ENCODE measurements at places on chromosomes 13 and 19. TPM values are rescaled to one million over a fixed set of nuclear protein-coding genes. Genes with fewer than 3 reads are reported as not detected.

IRGC gene
- not detected for total RNA-seq

TNFRSF19 gene
- not detected for total RNA-seq

MBD3L2 gene
- total RNA-seq, result not detected

ONECUT3 gene
- total RNA-seq, result not detected

CGB8 gene
- not detected for total RNA-seq

A1BG gene
- total RNA-seq, result 7.7 TPM

GRCh38 chr13:75762076-75762937 is 126.2 kb downstream of the LMO7 start:
- H3K4me1 ChIP-seq, result peaks cover 44% of the 10 kb centered on the region
- no peaks in the 10 kb centered on the region for H3K27me3 ChIP-seq
- H3K36me3 ChIP-seq, result peaks cover 15% of the 10 kb centered on the region
- peak overlapping the region; percentile 81 for H3K4me3 ChIP-seq
- H3K27ac ChIP-seq, result peak overlapping the region; percentile 87

GRCh38 chr19:53771144-53771543 is 53.0 kb downstream of the NLRP12 start:
- H3K4me3 ChIP-seq, result no peak overlapping the region
- no peaks in the 10 kb centered on the region for H3K36me3 ChIP-seq
- H3K4me1 ChIP-seq, result no peaks in the 10 kb centered on the region
- no peak for DNase-seq
- H3K27me3 ChIP-seq, result no peaks in the 10 kb centered on the region

DNA sequence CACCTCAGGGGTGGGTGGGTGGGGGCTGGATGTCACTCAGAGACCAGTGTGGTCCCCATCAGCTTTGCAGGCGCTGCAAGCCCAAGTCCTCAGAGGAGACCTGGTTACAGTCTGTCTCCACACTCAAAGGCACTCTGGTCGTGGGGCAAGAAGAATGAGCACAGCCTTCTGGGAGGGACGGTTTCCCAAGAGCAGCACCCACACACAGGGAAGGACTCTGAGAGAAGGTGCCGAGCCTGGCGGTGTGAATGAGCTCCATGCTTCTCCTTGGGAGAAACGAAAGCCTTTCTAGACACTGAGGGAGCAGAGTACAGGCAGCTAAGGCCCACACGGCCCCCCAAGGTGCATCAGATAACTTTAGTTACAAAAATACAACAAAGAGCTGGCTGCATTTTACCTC is 473.6 kb downstream of the FOXO1 start:
- peaks cover 45% of the 10 kb centered on the region for H3K4me1 ChIP-seq
- no peak for DNase-seq
- no peak overlapping the region for H3K4me3 ChIP-seq
- H3K36me3 ChIP-seq, result no peaks in the 10 kb centered on the region
- H3K27me3 ChIP-seq, result no peaks in the 10 kb centered on the region

- H3K27ac ChIP-seq, result no peak overlapping the region
- H3K27me3 ChIP-seq, result peaks cover 17% of the 10 kb centered on the region
- no peak for DNase-seq
- no peaks in the 10 kb centered on the region for H3K36me3 ChIP-seq
- H3K4me1 ChIP-seq, result peaks cover 7% of the 10 kb centered on the region
- H3K4me3 ChIP-seq, result no peak overlapping the region
Observed at GRCh38 chr19:32573492-32573794, 7.5 kb upstream of the PDCD5 start.

DNA sequence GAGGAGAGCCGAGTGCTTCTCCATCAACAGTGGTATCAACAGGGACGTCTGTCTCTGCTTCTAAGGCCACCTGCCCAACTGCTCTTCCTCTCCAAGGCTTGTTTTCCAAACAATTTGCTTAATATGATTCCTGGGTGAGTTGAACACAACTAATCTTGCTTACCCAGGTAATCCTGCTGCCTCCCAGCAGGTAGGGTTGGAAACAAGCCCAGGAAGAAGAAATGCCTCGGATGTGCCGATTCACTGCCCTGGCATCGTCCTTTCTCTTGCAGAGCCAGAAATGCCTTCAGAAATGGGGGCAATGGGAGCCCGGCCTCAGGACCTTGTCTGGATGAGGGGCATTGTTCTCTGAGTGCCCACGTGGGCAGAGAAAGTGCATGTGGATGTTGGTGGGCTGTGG is 51.9 kb upstream of the C1QTNF9B start:
- H3K36me3 ChIP-seq, result no peaks in the 10 kb centered on the region
- H3K27ac ChIP-seq, result no peak overlapping the region
- no peak overlapping the region for H3K4me3 ChIP-seq
- peaks cover 16% of the 10 kb centered on the region for H3K27me3 ChIP-seq
- DNase-seq, result no peak

GRCh38 chr13:25200783-25201182 is 28.7 kb upstream of the AMER2 start:
- H3K27ac ChIP-seq, result no peak overlapping the region
- H3K4me3 ChIP-seq, result no peak overlapping the region
- H3K4me1 ChIP-seq, result no peaks in the 10 kb centered on the region
- DNase-seq, result no peak

DNA sequence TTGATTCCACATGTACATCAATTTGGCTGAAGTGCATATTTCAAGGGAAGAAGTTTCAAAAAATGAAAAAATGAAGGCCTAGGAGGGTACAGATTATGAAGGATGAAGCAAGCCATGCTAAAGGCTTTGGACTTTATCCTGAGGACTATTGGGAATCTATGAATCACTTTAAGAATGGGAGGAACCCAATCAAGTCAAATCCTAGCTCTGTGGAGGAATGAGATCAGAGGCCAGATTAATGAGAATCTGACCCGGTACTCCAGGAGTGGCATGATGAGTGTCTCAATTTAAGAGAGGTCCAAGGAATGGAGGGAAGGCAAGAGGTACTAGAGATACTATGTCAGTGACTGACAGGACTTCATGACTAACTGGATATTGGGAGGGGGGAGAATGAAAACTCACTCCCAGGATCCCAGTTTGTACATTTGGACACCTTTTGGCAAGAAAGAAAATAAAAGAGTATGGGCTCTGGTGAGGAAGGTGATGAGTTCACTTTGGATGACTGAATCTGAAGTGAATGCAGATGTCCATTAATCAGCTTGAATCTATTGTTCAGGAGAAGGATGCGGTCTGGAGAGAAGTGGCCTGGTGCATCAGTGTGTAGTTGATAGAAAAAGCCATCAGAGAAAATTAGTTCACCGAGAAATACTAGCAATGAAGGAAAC is 349.0 kb downstream of the EFNB2 start:
- DNase-seq, result no peak
- H3K4me1 ChIP-seq, result no peaks in the 10 kb centered on the region
- no peak overlapping the region for H3K27ac ChIP-seq
- H3K4me3 ChIP-seq, result no peak overlapping the region

DNA sequence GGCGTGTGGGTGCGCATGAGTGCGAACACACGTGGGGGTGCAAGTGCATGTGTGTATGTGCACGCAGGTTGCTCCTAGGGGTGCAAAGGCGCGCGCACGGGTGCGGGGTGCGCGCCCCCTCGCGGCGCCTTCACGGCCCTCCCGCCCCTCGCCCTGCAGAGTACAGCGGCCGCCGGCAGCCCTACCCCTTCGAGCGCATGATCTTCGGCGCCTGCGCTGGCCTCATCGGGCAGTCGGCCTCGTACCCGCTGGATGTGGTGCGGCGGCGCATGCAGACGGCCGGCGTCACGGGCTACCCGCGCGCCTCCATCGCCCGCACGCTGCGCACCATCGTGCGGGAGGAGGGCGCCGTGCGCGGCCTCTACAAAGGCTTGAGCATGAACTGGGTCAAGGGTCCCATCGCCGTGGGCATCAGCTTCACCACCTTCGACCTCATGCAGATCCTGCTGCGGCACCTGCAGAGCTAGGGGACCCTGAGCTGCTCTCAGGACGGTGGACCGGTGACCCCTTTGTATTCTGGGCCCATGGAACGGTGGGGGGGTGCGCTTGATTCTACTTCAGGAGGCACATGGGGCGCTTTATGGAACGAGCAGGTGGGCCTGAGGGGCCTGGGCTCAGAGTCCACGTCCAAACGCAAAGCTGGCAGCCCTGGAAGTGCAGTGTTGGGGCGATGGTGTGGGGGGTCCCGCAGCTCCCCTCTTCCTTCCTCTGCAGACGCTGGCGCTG is 27.7 kb downstream of the TMEM161A start:
- H3K27me3 ChIP-seq, result peaks cover 2% of the 10 kb centered on the region
- H3K4me3 ChIP-seq, result no peak overlapping the region
- DNase-seq, result peak; percentile 69
- no peak overlapping the region for H3K27ac ChIP-seq
- H3K36me3 ChIP-seq, result peaks cover 2% of the 10 kb centered on the region

DNA sequence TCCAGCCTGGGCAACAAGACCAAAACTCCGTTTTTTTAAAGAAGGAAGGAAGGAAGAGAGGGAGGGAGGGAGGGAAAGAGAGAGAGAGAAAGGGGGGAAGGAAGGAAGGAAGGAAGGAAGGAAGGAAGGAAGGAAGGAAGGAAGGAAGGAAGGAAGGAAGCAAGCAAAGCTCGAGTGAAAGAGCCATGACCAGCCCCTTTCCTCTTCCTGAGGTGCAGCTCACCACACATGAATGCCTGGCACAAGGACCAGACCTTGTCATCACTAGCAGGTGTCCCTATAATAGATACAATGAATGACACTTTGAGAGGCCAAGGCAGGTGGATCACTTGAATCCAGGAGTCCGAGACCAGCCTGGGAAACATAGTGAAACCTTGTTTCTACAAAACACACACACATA is 31.0 kb downstream of the SPRY2 start:
- H3K36me3 ChIP-seq, result no peaks in the 10 kb centered on the region
- H3K4me1 ChIP-seq, result no peaks in the 10 kb centered on the region
- H3K4me3 ChIP-seq, result no peak overlapping the region
- no peak overlapping the region for H3K27ac ChIP-seq

GRCh38 chr13:27130979-27131623 is 40.5 kb downstream of the USP12 start:
- peaks cover 22% of the 10 kb centered on the region for H3K36me3 ChIP-seq
- peak overlapping the region; percentile 62 for H3K4me3 ChIP-seq
- H3K27ac ChIP-seq, result peak overlapping the region; percentile 80

- H3K4me3 ChIP-seq, result no peak overlapping the region
- H3K36me3 ChIP-seq, result peaks cover 2% of the 10 kb centered on the region
Observed at GRCh38 chr13:48621056-48621455, 32.7 kb upstream of the CYSLTR2 start.

GRCh38 chr13:109584844-109585361 is 201.5 kb downstream of the IRS2 start:
- no peak for DNase-seq
- no peak overlapping the region for H3K4me3 ChIP-seq
- no peak overlapping the region for H3K27ac ChIP-seq
- peaks cover 2% of the 10 kb centered on the region for H3K27me3 ChIP-seq
- no peaks in the 10 kb centered on the region for H3K4me1 ChIP-seq

- H3K27ac ChIP-seq, result no peak overlapping the region
- H3K4me3 ChIP-seq, result no peak overlapping the region
- no peak for DNase-seq
Observed at GRCh38 chr13:44263751-44264620, 109.6 kb upstream of the SERP2 start.

- no peak for DNase-seq
- H3K36me3 ChIP-seq, result no peaks in the 10 kb centered on the region
- H3K27me3 ChIP-seq, result peaks cover 7% of the 10 kb centered on the region
- H3K27ac ChIP-seq, result no peak overlapping the region
- no peaks in the 10 kb centered on the region for H3K4me1 ChIP-seq
Observed at GRCh38 chr19:44823373-44823698, 14.4 kb downstream of the BCAM start.

DNA sequence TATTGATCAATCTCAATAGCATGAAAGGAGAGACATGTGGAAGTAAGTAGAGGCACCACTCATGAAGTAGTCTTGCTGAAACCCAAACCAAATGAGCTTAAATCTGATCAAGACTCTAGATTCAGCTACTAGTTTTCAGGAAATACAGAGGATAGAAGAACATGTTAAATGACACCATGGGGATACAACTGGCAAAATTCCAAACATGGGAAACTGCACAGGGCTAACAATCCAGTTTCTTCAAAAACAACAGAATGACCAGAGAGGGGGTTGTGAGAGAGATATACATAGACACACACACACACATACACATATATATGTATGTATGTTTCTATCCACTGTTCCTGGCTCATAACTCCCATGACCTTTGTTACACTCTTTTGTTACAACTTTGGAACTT is 44.8 kb downstream of the MRPL57 start:
- no peaks in the 10 kb centered on the region for H3K36me3 ChIP-seq
- no peak overlapping the region for H3K4me3 ChIP-seq
- peaks cover 17% of the 10 kb centered on the region for H3K4me1 ChIP-seq
- DNase-seq, result no peak
- peaks cover 19% of the 10 kb centered on the region for H3K27me3 ChIP-seq

DNA sequence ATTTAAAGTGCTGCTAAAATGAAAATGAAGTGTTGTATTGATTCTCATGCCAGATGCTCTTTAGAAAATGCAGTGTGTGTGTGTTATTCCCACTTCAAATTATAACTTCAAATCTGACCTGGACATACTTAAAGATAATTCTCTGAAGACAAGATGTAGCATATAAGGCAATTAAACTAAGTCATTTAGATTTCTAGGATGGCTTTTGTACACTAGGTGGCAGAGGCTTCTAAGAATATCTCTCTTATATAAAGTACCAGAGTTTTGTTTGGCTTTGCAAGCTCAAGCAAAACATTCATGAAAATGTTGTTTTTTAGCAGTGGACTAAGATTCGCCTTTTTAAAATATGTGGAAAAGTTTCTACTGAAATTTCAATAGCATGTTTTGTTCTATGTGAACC is 407.2 kb downstream of the GPC5 start:
- H3K27me3 ChIP-seq, result no peaks in the 10 kb centered on the region
- no peaks in the 10 kb centered on the region for H3K36me3 ChIP-seq
- no peak overlapping the region for H3K27ac ChIP-seq
- H3K4me1 ChIP-seq, result no peaks in the 10 kb centered on the region

DNA sequence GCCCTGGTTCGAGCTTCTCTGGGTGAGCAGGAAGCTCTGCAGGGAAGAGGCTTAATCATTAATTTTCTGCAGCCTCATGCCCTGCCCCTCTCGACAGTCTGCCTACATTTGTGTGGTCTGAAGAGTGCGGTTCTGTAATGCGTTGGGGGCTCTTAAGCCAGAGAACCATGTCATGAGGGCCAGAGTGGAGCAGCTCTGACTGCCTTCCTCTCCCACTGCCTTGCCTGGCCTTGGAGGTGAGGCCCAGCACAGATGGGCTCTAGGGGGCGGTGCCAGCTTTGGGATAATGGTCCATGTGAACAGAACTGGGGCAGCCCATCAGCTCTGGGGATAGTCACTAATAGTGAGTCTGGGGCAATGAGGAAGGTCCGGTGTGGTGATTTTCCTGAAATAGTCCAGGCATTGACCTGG is 5.7 kb downstream of the FGF9 start:
- H3K4me1 ChIP-seq, result peaks cover 18% of the 10 kb centered on the region
- H3K27ac ChIP-seq, result no peak overlapping the region
- H3K4me3 ChIP-seq, result no peak overlapping the region
- peaks cover 64% of the 10 kb centered on the region for H3K27me3 ChIP-seq

- H3K27me3 ChIP-seq, result no peaks in the 10 kb centered on the region
- peaks cover 30% of the 10 kb centered on the region for H3K36me3 ChIP-seq
- H3K4me3 ChIP-seq, result peak within 1 kb of the TSS; percentile 96
Observed at GRCh38 chr19:19515642-19516519, at the start of gene NDUFA13. NDUFA13 (plus strand) TSS chr19:19516225; CDS start chr19:19516239, 14 bp downstream.
